GM19239 (cell line): ENCODE measurements at places on chromosomes 3 and 15.

DNA sequence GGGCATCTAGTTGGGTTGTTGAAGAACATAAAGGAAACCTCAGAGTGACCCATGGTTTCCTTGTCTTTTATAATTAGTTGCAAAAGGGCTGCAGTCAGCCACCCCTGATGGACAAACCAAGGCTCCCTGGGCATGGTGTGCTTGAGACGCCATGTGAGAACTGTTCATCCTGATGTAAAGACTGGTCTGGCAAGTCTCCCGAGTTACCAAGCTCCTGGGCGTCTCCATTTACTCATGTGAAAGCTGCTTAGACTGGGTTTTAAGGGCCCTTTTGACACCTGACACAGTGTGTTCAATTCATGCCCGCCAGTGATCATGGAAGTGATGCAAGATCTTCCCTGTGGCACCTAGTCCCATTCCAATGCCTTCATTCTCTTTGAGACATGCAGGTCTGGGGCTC lies 49.4 kb downstream of the GRK7 start:
- no peak for DNase-seq

DNA sequence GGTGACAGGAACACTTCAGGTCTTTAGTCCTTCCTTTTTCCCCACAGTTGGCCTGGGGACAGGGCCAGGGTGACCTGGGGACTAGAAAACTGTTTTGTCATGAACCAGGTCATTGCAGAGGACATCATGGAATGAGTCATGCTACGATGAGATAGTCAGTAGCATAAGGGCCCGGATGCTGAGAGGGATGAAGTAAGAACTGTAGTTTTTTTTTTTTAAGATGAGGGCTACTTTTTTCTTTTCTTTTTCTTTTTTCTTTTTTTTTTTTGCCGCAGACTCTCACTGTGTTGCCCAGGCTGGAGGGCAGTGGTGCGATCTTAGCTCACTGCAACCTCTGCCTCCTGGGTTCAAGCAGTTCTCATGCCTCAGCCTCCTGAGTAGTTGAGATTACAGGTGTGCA lies 8.0 kb downstream of the MAP2K5 start:
- DNase-seq, result no peak

DNA sequence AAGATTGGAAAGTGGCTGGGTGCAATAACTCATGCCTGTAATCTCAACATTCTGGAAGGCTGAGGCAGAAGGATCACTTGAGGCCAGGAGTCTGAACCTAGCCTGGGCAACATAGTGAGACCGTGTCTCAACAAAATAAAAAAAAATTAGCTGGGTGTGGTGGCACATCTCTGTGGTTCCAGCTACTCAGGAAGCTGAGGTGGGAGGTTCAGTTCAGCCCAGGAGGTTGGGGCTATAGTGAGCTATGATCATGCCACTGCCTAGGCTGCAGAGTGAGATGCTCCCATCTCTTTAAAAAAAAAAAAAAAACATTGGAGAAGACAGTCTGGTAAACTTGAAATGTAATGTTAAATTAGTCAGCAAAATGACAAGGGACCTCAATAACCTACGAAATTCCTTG lies 57.9 kb downstream of the STAG1 start:
- no peak for DNase-seq

- no peak for DNase-seq
Observed at GRCh38 chr3:104796556-104796955, 570.2 kb upstream of the ALCAM start.

DNA sequence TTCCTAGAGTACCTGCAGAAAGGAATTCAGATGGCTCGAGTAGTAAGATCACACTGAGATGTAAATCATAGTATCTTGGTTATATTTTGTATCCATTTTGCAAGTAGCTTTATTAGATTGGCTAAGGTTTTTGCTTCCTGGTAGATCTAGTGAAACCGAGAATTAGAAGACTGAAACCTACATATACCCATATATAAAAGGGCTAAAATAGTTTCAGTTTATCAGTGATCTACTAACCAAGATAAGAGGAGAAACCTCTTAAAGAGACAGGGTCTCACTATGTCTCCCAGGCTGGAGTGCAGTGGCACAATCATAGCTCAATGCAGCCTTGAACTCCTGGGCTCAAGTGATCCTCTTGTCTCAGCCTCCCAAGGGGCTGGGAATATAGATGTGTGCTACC lies 135.3 kb downstream of the PCCB start:
- peak; percentile 32 for DNase-seq

DNA sequence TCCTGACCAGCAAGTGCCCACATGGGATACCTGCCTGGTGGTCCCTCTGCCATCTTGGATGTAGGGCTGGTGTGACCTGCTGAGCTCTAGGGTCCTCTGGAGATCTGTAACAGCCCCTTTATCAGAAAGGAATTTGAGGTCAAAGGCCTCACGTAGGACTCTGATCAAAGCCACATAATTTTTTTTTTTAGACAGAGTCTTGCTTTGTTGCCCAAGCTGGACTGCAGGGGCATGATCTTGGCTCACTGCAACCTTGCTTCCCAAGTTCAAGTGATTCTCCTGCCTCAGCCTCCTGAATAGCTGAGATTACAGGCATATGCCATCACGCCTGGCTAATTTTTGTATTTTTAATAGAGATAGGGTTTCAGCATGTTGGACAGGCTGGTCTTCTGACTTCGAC lies 9.5 kb downstream of the ITGB5 start:
- DNase-seq, result no peak

- DNase-seq, result no peak
Observed at GRCh38 chr3:167184511-167184910, 195.6 kb downstream of the ZBBX start.

GRCh38 chr3:125192190-125193035 lies 20.1 kb downstream of the SLC12A8 start:
- no peak for DNase-seq
